Left hindlimb (tissue), 1 donor: ENCODE measurements at places on chromosomes 4 and X.

DNA sequence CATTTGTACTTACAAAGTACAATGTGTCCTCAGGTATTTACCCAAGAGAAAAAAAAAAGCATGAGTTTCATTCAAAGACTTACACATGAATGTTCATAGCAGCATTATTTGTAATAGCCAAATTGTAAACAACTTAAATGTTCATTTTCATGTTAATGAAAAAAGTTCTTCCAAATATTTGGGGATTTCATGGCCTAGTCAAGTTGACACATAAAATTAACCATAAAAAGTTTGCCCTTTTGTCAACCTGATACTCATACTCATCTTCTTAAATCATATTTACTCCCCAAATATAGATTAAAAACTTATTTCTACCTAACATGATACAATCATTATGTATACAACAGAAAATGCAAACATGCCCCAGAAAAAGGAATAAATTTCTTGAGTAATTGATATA lies 112.5 kb upstream of the EMCN start:
- DNase-seq, result no peak

GRCh38 chr4:152246659-152247058 lies 289.2 kb downstream of the FBXW7 start:
- no peak for DNase-seq

GRCh38 chr4:87097075-87097474 lies 123.3 kb downstream of the KLHL8 start:
- DNase-seq, result no peak

- DNase-seq, result peak; percentile 88
These were observed at the start of gene MID1 for GRCh38 chrX:10620121-10620699. TSS of gene MID1 (minus strand) at chrX:10620585. CDS start at chrX:10567547, 53,038 bp downstream.

- no peak for DNase-seq
These were observed 727.4 kb downstream of the FAM133A start for GRCh38 chrX:94401426-94401825.

DNA sequence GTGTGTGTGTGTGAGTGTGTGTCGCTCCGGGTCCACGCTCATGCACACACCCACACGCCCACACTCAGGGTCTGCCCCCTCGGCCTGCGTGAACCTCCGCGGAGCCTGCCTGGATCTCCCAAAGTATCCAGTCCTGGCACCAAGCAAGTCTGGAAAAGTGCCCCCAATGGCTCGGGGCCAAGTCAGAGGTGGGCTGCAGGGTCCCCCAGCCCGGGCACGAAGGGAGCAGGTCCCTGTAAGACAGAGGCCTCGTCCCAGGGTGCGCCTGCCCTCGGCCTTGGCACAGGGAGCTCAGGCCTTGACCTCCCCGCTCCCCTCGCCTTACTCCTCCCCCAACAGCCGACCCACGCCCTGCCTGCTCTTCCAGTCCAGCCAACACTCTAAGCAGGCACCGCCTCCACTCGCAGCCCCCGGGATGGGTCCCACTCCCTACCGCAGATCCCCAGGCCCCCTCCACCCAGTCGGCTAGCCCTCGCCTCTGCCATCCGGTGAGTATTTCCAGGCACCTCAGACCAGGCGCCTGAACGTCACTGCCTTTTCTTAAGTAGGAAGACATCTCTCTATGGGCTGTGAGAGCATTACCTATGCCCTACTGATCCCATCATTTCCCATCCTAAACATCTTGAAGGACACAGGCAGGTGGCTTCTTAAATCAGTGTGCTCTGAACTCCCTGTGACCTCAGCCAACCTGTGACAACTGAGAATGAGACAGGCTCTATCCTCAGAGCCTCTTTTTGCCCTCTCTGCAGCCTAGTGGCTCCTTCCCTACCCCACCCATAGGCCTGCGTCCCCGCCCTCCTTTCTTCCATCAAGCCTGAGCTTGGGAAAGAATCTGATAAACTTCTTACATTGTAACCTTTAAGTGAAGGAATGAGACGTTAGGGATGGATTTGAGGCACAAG lies 704 bp downstream of the FAM114A1 start:
- DNase-seq, result peak; percentile 78

GRCh38 chr4:124179506-124180186 lies 532.9 kb downstream of the ANKRD50 start:
- DNase-seq, result peak; percentile 27

DNA sequence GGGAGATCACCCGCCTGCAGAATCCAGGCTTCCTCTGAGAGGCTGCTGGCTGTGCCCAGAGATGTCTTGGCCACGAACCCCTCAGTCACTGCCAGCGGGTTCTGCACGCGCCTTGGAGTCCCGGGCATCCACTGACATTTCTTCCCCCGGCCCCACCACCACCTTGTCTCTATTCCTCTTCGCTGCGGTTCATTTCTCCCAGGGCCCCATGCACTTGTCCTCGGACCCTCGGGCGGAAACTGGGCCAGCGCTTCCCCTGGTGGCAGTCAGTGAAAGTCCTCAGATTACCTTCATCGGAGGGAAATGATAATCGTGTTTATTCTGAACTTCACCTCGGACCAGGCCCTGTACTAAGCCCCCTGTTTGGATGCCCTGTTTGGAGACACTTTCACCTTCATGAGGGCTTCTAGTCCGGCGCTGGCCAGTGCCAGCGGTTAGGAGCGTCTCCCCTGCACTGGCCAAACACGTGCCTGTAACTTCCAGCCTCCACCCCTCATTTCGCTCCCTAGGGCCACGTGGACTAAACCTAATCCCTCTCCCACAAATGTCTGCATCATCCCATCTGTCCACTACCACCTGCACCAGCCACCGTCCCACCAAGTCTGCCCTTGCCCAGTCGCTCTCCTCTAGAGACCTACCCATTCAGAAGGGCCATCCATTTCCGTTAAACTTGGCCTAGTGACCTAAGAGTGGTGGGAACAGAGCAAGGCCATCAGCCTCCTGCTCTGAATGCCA lies 82.0 kb downstream of the DCTD start:
- DNase-seq, result no peak

DNA sequence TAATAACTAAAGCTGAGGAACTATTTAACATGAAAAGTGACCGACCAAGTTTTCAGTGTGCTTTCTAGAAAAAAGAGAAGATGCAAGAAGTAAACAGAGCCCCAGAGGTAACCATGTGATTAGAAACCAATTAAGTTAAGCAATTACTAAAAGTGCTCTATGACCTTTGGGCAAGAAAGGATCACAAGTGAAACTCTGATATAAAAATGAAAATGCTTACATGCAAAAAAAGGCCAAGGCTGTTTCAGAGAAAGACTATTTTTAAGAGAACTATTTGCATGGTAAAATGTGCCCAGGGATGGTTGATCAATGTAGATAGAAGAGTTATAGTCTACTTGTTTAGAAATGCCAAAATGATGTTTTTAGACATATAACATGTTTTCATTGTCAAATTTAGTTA lies 22.0 kb downstream of the KLHL15 start:
- DNase-seq, result no peak

- DNase-seq, result peak; percentile 77
These were observed at the start of gene GABRQ for GRCh38 chrX:152637649-152638442. TSS of gene GABRQ (plus strand) at chrX:152637895. CDS start at chrX:152638203, 308 bp downstream.

DNA sequence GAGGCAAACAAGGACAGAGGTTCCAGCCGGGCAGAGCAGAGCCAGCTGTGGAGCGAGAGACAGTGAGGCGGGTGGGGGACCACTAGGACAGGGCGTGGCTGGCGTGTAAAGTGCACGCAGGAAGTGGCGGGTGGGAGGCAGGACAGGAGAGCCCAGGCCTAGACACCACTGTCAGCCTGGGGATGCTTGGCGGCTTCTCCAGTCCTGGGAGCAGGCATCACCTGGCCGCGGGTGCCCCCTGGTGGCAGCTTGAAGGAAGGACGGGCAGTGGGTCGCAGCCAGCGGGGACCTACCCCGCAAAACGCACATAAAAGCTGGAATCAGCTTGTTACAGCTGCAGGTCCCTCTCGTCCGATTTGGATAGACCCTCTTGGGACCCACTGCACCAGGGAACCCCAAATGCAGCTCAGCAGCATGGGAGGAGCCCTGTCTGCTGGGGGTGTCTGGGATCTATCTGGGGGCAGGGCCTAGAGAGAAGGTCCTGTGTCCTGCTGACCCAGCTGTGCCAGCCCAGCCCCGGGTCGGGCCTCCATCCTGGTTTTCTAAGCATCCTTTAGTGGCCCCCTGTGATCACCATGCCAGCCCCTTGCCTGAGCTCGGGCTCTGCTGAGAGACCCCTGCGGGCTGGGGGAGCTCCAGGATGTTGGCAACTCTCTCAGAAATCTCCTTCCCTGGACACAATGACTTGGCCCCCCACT lies 57.7 kb downstream of the WFS1 start:
- DNase-seq, result peak; percentile 80

- DNase-seq, result no peak
These were observed 23.8 kb downstream of the SHROOM3 start for GRCh38 chr4:76458825-76459224.

DNA sequence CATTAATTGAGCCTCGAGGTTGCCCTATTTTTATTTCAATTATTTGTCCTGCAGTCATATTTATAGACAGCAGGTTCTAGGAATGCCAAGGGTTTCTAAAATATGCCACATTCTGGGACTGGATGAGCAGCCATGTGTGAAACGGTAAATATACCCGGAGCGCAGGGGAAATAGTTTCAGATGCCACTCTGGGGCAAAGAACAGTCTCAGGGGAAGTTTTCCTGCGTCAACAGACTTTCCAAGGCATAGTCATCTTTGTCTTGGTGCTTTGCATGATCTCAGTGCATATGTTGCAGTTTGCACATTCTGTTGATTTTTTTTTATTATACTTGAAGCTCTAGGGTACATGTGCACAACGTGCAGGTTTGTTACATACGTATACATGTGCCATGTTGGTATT lies 71.0 kb downstream of the GPAT3 start:
- DNase-seq, result no peak

- DNase-seq, result no peak
These were observed 243.2 kb downstream of the SPOCK3 start for GRCh38 chr4:166991006-166991561.

GRCh38 chr4:181599134-181599533 lies 644.1 kb upstream of the TENM3 start:
- DNase-seq, result no peak

DNA sequence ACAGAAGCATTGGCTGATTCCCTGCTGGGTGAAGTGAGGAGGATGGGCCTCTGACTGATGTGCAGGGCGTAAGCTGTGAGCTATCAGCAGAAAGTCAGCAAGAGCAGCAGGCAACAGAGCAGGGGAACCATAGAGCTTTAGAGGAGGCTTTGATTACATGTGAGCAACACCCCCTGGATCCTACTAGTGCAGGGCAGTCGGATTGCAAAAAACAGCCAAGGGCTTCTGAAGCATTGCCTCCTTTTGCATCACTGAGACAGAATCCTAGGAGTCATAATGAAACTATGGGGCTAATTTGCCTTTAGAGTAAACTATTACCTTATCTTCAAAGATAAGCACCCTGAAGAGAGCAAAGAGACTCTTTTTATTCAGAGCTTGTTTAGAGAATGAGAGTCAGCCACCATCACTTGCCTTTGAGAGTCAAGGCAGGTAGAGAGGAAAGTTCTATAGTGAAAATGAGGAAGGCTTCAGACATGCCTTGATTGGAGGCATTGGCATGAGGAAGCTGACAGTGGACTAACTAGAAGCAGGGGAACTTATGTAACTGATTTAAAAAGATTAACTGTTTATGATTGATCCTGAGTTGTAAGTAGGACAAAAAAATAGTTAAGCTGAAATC lies 420.3 kb downstream of the PDHA2 start:
- DNase-seq, result no peak

DNA sequence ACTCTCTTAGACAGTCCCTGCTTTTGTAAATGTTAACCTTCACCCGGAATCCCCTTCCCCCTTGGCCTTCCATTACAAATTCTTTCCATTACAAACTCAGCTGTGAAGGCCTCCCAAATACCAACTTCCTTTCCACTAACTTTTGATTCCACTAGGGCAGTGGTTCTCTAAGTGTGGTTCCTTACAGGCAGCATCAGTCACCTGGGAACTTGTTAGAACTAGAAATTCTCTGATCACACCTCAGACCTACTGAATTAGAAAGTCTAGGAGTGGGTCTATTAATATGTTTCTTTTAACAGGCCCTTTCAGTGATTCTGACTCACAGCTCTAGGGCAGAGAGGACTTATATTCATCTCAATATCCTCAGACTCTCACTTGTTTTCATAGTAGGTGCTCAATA lies 19.0 kb upstream of the MRPL1 start:
- no peak for DNase-seq

GRCh38 chr4:145935253-145936141 lies 3.1 kb downstream of the ZNF827 start:
- DNase-seq, result peak; percentile 64

DNA sequence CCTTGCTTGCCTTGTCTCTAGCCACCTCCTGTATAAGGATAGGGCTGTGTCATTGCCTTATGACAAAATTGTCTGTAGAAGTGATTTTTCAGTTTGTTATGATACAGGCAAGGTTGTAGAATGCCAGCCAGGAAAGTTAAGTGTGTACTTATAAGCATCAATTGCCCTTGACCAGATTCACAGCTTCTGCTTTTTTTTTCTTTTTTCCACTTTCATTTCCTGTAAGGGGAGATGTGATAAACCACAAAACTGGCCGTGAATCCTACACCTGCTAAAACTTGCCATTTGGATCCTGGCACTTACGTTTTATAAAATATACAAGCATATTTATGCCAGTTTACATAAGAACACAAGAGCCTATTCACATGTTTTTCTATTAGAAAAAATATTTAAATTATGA lies 35.0 kb upstream of the BMPR1B start:
- no peak for DNase-seq

DNA sequence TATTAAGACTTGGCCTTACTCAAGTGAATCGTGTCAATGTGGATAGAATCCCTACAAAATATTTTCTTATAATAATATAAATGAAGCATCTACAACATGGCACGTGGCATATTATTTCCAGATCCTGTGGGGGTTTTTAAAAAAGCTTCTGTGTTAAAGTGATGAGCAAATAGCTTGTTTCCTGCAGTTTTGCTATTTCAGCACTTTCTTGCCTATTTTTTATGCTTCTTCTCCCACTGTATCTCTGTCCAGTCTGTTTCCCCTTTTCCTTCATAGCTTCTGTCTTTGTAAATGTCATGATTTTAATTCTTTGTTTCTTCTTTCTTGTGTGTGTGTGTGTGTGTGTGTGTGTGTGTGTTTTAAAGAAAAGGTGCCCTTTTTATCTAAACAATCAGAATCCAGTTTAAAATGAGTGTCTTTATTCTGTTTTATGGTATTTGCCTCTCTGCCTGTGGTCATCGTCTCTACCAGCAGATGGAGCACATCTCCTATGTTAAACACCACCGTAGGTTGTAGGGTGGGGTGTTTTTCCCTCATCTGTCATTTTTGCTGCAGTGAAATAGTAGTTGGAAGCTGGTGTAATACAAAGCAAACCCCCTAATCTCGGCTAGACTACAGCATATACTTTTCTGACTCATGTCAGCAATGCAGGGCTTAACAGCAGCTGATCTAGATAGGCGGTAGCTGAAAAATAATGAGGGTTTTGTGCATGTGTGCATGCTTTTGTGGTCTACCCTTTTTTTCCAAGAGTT lies 33.1 kb downstream of the FTHL17 start:
- peak; percentile 43 for DNase-seq

- DNase-seq, result peak; percentile 6
These were observed 106.6 kb downstream of the CRLF2 start for GRCh38 chrX:1105671-1106419.

GRCh38 chr4:7403001-7403400 lies 31.7 kb downstream of the PSAPL1 start:
- peak; percentile 3 for DNase-seq

- DNase-seq, result no peak
These were observed 89.3 kb upstream of the CYLC1 start for GRCh38 chrX:83771664-83772063.
